ENCODE measurements at places on chromosomes 1 and 21.

DNA sequence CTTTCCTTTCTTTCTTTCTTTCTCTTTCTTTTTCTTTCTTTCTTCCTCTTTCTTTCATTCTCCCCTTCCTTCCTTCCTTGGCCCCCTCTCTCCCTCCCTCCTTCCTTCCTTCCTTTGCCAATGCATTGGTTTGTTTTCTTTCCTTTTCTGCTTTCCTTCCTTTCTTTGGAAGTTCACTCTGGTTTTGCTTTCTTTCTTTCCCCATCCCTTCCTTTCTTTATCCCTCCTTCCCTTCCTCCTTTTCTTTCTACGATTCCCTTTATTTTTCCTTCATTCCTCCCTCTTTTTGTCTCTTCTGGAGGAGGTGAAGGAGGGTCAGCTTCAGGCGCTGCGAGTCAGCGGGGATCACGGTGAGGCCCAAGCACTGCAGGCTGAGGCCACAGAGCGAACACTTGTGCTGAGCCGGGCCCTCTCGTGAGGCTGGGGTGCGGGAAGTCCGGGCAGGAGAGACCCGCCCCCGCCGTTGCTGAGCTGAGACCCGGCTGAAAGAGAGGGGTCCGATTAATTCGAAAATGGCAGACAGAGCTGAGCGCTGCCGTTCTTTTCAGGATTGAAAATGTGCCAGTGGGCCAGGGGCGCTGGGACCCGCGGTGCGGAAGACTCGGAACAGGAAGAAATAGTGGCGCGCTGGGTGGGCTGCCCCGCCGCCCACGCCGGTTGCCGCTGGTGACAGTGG, 1.5 kb downstream of the SIM2 start:
- no peak for DNase-seq

DNA sequence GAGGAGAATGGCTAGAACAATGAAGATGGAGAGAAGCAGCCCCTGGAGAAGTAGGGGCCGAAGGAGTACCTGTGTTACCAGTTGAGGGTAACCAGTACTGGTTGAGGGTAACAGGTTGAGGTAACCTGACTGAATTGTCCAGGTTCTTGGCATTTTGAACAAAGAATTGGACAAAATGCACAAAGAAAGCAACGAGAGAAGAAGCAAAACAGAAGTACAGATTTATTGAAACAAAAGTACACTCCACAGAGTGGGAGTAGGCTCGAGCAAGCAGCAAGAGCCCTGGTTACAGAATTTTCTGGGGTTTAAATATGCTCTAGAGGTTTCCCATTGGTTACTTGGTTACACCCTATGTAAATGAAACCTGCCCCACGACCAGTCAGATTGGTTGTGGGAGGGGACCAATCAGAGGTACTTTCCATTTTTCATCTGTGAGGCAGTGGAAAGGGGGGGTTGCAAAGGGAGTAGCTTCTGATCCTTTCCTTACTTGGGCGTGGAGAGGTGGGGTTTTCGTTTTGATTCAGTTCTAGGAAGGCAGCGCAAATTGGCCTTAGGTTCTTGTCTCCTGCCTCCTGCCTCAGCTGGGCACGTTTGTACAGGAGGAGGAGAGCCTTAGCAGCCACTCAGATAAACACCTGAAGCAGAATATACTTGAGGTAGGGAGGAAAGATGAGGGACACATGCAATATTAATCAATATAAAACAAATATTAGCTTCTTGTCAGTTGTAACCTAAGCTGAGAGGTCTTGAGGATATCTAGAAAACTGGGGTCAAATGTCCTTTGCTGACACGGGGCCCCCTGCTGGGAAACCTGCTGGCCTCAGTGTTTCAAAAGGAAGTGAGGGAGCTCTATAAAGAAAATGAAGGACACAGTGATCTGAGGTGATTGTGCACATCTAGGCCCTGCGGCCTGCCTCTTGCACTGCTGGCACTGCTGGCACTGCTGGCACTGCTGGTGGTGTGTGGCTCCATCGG, 14.3 kb upstream of the LSM10 start:
- DNase-seq, result peak; percentile 64

- no peak for DNase-seq
Observed at GRCh38 chr1:224509907-224510306, 75.3 kb upstream of the WDR26 start.

DNA sequence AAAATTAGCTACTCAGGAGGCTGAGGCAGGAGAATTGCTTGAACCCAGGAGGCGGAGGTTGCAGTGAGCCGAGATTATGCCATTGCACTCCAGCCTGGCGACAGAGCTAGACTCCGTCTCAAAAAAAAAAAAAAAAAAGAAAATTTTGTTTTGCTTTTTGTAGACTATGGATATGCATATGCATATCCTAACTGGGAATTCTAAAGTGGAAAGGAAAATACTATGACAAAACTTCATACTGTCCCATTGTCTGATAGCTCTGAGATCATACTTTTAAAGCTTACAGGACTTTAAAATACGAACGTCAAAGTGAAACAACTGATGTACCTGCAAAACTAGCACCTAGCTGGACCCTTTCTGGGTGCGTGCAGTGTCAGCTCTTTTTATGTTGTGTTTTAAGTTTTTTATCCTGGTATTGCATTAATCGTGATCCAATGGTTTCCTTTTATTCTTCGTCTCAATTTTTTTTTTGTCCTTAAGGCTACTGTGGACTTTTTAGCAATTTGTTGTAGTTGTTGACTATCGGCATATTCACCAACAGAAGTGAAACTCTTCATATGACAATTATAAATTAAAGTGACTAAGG, 19.2 kb downstream of the SPRTN start:
- no peak for DNase-seq

GRCh38 chr1:28259934-28260802, 850 bp downstream of the SESN2 start:
- DNase-seq, result peak; percentile 86

- DNase-seq, result no peak
Observed at GRCh38 chr1:185973645-185974044, 239.5 kb downstream of the HMCN1 start.

DNA sequence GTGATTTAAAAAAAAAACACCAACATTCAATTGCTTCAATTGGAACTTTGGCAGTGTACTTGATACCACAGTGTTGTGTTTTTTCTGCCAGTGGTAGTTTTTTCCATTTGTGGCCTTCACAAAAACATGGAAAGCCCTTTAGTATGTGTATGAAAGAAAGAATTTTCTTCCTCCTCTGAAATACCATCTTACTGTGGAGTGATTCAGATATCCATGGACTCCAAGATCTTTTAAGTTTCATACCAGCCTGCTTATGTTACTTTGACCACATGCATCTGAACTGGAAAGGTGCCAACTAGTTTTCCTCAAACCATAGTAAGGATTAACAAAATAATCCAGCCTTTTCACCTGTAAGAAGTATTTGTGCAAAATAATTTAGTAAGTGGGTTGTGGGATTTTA, 3.4 kb downstream of the PPP2R5A start:
- DNase-seq, result peak; percentile 42

GRCh38 chr1:236535662-236536161, 11.9 kb downstream of the LGALS8 start:
- DNase-seq, result peak; percentile 50

DNA sequence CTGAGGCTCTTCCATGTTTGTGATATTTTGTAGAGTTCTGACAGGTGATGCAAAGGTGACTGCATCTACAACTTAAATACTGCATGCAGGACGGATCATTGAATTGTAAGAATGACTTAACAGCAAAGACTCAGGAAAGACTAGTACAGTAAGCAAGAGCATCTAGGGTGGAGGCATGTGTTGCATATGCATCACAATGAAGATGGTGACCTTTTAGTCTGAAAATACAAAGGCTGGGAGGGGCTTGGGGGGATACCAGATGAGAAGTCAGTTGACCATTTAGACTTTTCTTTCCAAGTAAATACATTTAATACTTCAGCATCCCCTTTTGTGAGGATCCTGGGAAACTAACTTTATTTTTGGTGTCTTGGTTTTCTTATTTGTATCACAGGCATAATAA, 145.5 kb downstream of the NUF2 start:
- no peak for DNase-seq

- DNase-seq, result peak; percentile 73
Observed at GRCh38 chr1:40774266-40774998, 9.2 kb upstream of the KCNQ4 start.

DNA sequence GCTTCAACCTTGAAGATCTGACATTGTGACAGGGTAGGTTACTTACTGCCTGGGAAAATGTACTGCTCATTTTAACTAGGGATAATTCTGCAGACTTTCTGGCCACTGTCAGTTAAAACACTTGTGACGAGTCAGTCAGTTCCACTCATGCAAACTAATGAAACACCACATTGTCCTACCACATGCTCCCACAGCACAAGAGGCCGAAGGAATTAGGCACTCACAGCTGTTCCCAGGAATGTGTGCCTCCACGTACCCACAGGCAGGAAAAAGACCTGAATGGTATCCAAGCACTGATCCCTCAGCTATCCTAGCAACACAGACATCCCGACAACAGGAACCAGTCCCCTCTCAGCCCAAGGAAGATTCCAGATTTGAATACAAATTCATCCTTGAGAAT, 12.3 kb downstream of the BCAR3 start:
- no peak for DNase-seq

DNA sequence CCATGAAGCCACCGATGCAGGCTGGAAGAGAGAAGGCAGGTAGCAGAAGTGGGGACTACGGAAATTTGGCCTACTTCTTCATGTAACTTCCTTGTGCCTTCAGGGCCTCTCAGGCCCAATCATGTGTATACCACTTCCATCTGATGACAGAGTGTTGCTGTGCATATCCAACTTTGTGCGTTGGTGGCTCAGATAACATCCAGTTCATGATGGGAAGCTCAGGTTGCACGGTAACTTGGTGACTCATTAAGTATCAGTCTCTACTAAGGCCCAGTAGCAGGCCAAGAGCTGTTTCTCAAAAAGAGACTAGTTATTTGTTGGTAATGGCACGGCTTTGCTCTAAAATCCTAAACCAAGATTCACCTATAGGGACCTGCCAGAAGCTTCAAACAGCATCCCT, 117.6 kb downstream of the LTN1 start:
- no peak for DNase-seq

- DNase-seq, result no peak
Observed at GRCh38 chr1:94319319-94320102, 82.1 kb upstream of the ARHGAP29 start.

- DNase-seq, result no peak
Observed at GRCh38 chr1:239516579-239516978, 130.2 kb downstream of the CHRM3 start.

- peak; percentile 8 for DNase-seq
Observed at GRCh38 chr1:164662462-164662861, 103.5 kb downstream of the PBX1 start.

GRCh38 chr1:37716321-37716720, 24.0 kb downstream of the CDCA8 start:
- DNase-seq, result no peak

Data from NCI-H82 (cell line).